ENCODE measurements at places on chromosomes 7 and 10.

- DNase-seq: peak; percentile 82
Measured at GRCh38 chr7:141076377-141076776, 2.5 kb downstream of the TMEM178B start.

GRCh38 chr7:107953924-107954303, 49.0 kb downstream of the LAMB1 start:
- DNase-seq: no peak

- DNase-seq: no peak
Measured at GRCh38 chr7:96028729-96029128, 256.4 kb downstream of the DYNC1I1 start.

GRCh38 chr10:69732147-69732825, 69.4 kb upstream of the COL13A1 start:
- DNase-seq: no peak

GRCh38 chr10:72542396-72542815, 83.5 kb downstream of the MICU1 start:
- DNase-seq: peak; percentile 38

DNA sequence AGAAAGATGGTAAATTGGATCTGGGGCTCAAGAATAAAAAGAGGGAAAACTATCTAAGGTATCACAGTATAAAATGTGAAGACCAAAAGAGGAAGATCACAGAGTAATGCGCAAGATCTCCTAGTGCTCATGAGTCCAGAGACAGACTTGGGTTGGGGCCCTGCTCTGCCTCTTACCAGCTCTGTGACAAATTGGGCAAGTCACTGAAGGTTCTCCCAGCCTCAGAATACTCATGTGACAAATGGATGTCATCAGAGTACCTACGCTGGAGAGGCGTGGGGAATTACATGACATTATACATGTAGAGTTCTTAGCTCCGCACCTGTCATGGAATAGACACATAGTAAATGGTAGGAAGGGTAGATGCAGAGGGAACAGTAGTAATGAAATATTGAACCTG, 124.4 kb downstream of the DOCK4 start:
- DNase-seq: no peak

DNA sequence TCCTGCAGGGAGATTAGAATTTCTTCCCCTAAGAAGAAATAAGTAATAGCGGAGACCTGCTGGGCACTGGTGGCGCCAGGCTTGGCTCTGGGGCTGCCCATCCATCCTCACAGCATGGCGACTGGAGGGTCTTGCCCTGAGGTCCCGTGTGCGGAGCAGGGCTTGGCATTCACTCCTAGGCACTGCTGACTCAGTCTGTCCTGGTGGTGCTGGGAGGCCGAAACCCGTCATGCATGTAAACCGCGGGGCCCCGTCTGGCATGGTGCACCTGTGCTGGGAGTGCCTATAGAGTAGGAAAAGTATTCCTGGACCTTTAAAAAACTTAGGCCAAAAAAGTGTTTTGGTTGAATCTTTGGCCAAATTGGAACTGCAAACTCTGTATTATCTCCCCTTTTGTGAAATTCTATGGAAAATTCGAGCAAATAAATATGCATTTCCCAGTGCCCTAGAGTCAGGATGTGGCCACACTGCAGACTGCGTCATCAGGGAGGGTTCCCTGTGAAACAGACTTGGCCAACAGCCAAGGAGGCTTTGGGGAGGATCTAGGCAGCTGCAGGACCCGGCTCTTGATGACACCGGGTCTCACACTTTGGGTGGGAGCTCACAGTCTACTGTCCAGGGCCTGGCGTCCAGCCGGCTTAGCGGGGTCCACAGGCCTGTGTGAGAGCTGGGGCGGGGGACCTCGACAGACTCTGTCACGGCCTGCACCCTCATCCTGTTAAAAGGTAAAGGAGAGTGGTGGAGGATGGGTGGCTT, 122.3 kb downstream of the VIPR2 start:
- no peak for DNase-seq

DNA sequence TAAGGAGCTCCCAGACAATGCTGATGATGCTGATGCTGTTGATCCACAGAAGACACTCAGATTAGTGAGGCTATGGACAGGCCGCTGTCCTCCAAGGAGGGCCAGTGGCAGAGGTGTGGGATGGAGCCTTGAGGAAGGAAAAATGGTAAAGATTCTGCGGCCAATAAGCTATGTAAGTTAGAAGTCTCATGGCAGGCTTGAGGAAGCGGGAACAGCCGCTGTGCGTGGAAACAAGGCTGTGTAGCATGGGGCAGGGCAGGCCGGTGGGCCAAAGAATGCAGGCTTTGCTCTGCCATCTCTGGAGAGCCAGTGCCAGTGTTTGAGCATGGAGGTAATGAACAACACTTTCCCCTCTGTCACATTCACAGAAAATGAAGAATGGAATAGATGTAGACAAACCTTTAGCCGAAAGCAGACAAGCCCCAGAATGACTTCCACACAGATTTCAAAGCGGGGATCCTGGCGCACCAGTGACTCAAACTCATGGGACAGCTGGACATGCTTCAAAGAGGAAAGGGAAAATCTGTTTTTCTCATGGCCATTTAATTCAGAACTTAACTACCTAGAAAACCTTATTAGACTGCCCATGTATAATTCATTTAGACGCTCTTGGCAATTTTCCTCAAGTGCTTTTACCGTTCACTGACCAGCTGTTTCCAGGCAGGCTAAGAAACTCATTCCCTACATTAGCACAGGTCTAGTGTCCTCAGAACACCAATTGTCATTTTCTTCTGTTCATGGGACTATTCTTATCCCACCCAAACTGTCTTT, 16.9 kb upstream of the FIGNL1 start:
- DNase-seq: no peak

GRCh38 chr7:2070151-2070763, 162.5 kb downstream of the MAD1L1 start:
- no peak for DNase-seq

DNA sequence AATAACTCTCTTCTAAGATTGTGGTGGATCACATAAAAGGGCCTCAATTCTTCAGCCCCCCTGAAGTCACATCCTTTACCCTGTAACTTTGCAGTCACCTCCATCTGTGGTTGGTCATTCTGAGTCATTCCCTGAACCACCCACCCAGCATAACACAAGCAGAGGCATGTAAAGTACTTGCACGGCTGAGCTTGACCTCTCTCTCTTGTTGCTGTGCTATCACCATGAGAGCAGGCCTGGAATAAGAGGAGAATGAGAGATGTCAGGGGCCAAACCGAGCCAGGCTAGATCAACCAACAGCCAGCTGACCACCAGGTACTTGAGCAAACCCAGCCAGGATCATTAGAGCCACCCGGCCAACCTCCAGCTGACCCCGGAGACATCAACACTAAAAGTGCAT, 13.5 kb upstream of the STK17A start:
- DNase-seq: no peak

DNA sequence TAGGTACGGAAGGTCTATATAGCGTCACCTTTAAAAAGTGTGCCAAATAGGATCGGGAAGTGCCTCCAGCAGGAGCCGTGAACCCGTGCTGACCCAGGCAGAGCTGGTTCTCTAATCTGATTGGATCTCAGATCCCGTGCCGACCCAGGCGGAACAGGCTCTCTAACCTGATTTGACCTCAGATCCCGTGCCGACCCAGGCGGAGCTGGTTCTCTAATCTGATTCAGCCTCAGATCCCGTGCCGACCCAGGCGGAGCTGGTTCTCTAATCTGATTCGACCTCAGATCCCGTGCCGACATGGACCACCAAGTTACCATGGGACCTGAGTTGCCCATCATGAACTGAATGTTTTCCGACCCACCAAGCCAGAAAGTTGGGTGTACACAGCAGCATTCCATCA, 463.9 kb downstream of the PTPRN2 start:
- DNase-seq: no peak

- DNase-seq: no peak
Measured at GRCh38 chr10:97445357-97445721, 467 bp downstream of the EXOSC1 start.

- DNase-seq: no peak
Measured at GRCh38 chr7:144982133-144982532, 146.3 kb upstream of the TPK1 start.

DNA sequence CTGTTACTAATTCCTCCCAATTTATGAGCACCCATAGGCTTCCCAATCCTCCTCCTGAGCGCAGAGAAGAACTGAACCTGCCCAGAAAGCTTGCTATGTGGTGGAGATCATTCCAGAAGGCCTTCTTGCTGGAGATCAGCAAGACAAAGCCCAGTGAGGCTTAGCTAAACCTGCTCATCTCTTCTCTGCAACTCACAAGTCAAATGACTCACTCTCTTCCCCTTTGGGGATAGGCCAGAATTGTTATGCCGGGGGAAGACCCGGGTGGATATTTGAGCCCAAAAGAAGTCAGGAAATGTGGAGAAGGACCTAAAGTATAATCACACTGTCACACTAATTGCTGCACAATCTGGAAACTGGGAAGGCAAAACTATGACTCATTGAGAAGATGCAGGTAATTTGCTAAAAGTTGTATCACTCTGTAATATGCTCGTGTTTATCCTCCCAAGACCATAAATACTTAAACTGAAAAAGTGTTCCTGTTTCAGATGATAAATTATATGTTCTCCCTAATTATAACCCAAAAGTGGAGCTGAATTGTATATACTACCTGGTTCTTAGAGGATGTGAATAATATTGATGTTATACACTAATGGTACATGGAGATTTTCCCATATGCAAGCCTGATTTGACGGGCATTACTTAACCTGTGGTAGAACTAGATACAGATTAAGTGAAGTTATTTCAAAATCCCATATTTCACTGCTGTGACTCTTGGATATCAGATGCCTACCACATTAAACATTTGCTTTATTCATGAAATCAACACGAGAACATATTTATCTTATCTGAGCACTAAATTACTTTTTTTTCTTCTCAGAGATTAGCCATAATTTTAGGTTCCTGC, 6.4 kb downstream of the NEBL start:
- DNase-seq: peak; percentile 35

DNA sequence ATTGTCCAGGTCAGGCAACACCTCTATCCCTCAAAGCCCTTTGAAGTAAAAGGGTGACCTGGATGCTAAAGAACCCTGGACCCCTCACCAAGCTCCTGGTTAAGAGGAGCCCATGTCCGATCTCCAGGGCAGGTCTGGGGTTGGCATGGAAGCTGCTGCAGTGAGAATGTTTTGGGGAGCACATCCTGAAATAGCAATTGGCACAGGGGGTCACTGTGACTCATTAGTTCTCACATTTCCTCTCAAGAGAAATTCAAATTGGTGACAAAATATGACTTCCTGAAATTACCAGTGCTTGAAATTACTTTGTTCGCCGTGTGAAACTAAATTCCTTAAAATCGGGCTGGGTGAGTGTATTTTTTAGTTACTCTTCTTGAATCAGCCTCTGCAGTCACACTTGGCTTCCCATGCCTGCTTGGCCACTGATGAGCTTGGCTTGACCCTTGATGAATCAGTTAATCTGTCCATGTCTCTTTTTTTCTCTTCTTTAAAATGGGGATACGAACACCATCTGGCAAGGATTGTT, 18.8 kb upstream of the ARHGAP22 start:
- no peak for DNase-seq

Data from NCI-H2171 treated with DMSO at 0.1 percent for 48 hours (cell line).